Activated CD4-positive, alpha-beta T cell treated with anti-CD3 and anti-CD28 coated beads for 36 hours (primary cell): ENCODE measurements at places on chromosomes 3 and 15.
A peak's percentile ranks its signal among the peaks of the same experiment; 100 is the strongest.

DNA sequence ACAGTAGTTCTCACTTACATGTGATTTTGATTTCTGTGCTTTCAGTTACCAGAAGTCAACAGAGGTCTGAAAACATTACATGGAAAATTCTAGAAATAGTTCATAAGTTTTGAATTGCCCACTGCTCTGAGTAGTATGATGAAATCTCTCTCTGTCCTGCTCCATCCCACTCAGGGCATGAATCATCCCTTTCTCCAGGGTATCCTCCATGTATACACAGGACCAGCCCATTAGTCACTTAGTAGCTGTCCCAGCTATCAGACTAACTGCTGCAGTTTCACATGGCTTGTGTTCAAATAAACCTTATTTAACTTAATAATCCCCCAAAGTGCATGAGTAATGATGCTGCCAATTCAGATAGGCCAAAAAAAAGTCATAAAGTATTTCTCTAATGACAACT is 38.6 kb downstream of the EPHA3 start:
- DNase-seq, result no peak

DNA sequence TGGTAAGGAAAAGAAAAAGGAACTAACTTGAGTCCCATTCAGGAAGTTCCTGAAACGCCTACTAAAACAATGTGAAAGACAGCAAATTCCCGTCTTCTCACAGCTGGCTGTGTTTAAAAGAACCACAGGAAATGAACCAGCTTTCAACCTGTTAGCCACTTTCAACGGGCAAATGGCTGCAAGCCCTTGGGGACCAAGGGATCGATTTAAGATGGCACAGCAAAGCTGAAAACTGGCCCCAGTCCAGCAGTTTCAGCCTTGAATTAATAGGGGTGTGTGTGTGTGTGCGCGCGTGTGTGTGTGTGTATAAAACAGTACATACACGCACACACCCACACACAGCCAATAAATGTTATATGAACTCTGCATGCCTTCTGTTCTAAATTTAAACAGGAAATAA is 168.7 kb upstream of the TMCO5A start:
- peak; percentile 7 for DNase-seq

DNA sequence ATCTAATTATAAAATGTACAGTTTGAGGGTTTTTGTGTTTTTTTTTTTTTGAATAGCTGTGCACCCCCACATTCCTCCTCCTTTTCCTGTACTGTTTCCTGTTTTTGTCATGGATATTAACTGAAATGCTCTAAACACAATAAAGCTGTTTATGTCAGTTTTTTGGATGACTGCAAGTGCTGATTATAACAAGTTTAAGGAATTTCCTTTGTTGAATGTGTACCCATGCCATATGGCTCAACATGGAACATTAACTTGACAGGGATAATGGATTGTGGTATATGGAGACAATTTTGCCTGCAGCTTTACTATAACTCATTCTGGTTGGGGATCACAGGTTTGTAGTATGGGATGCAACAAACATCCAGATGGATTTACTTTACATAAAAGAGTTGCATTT is 216.4 kb downstream of the TCF12 start:
- no peak for DNase-seq

GRCh38 chr15:74441248-74441941 is 7.6 kb upstream of the SEMA7A start:
- no peak for DNase-seq
